Heart left ventricle (tissue), 16 donors: ENCODE measurements at places on chromosomes 5 and 9. TPM values are rescaled to one million over a fixed set of nuclear protein-coding genes. Genes with fewer than 3 reads are reported as not detected.

- no peak for DNase-seq
These were observed 80.1 kb upstream of the CACNA1B start for GRCh38 chr9:137797206-137798120.

The EGFLAM gene
- total RNA-seq, result 5.7 TPM

The EPB41L4B gene
- 10.2 TPM for total RNA-seq

DNA sequence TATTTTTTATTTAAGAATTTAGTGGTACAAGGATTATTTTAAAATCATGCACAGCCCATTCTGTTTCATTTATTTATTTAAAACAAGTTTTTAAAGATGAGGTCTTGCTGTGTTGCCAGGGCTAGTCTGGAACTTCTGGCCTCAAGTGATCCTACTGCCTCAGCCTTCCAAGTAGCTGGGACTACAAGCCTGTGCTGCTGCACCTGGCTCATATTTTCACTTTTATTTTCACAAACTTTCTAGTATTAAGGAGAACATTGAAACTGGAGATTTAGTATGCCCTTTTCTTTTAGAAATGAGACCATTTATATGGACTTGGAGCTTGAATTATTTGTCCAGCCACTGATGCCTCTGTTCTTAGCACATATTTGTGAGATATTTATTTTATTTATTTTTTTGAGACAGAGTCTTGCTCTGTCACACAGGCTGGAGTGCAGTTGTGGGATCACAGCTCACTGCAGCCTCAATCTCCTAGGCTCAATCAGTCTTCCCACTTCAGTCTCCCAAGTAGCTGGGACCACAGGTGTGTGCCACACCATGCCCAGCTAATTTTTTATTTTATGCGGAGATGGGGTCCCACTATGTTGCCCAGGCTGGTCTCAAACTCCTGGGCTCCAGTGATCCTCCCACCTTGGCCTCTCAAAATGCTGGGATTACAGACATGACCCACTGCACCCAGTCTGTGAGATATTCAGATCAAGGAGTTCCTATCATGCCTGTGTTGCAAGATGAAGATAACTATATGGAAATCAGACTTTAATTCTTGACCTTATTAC lies 7.4 kb downstream of the DMXL1 start:
- no peak for DNase-seq

DNA sequence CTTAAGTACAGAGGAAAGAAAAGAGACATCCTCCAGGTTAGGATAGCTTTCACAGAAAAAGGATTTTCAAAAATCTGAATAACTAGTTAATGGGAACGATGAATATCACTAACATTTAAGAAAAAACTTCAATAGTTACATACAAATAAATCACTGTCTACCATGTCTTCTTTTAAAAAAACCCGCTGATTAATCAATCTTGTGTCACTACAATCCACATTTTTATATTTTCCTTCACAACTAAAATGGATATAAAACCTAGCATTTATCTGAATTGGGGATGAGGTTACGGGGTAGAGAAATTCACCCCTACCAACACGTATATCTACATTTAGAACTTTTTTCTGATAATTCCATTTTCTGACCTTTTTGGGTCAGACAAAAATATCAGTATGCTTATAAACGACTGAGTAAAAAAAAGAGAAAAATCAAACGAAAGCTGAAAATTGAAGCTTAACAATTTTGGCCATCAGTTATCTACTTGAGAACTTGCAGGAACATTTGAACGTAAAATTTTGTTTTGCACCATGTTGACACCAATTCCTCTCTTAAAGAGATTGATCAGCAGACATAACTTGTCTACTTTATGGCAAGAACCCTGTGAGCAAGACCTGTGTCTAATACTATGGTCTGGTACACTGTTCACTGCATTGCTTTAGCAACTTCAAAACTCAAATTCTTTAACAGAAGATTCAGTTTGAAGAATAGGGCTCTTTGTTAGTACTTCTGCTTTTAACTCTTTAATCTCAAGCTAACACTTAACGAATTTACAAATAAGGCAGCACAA lies 4.8 kb downstream of the NR3C1 start:
- DNase-seq, result no peak

- DNase-seq, result no peak
These were observed 234.7 kb downstream of the NMUR2 start for GRCh38 chr5:152170350-152170749.

The DMRT2 gene
- not detected for total RNA-seq

The TARS1 gene
- 58.5 TPM for total RNA-seq

- no peak for DNase-seq
These were observed 288.5 kb downstream of the MAST4 start for GRCh38 chr5:66884564-66885243.

The CDH9 gene
- not detected for total RNA-seq

The ZNF300 gene
- 1.1 TPM for total RNA-seq
